AG04450 (cell line): ENCODE measurements at places on chromosomes 6 and 20. TPM values are rescaled to one million over a fixed set of nuclear protein-coding genes. Genes with fewer than 3 reads are reported as not detected.

The ZNF451 gene
- polyA plus RNA-seq, result 24.3 and 31.6 TPM in 2 replicates

The SLC22A7 gene
- not detected in 2 replicates for polyA plus RNA-seq

The PRRT1 gene
- 0.27 and 0.47 TPM in 2 replicates for polyA plus RNA-seq

The IBTK gene
- polyA plus RNA-seq, result 26.5 and 39.8 TPM in 2 replicates

The ALDH5A1 gene
- 0.11 and 0.35 TPM in 2 replicates for polyA plus RNA-seq

The CDSN gene
- not detected in 2 replicates for polyA plus RNA-seq

The SMOC2 gene
- not detected in 2 replicates for polyA plus RNA-seq

The CST5 gene
- polyA plus RNA-seq, result not detected in 2 replicates

The GLP1R gene
- polyA plus RNA-seq, result not detected in 2 replicates

The ARHGAP40 gene
- not detected in 2 replicates for polyA plus RNA-seq

The BMP6 gene
- 0.69 and 0.77 TPM in 2 replicates for polyA plus RNA-seq

The SIRPB2 gene
- polyA plus RNA-seq, result not detected in 2 replicates

The SAPCD1 gene
- 0.24 and 0.88 TPM in 2 replicates for polyA plus RNA-seq

The MEI4 gene
- not detected in 2 replicates for polyA plus RNA-seq

The ZC2HC1B gene
- not detected in 2 replicates for polyA plus RNA-seq

The ADTRP gene
- polyA plus RNA-seq, result 0.33 and 0.48 TPM in 2 replicates

The TFEB gene
- polyA plus RNA-seq, result 3.9 and 4.3 TPM in 2 replicates

The PTCRA gene
- not detected in 2 replicates for polyA plus RNA-seq

The SLA2 gene
- polyA plus RNA-seq, result not detected in 2 replicates

The APMAP gene
- 94.5 and 97.4 TPM in 2 replicates for polyA plus RNA-seq

The MOXD1 gene
- polyA plus RNA-seq, result 55.9 and 67.5 TPM in 2 replicates

The CST7 gene
- polyA plus RNA-seq, result not detected in 2 replicates

The RAD21L1 gene
- 0.04 and 0.05 TPM in 2 replicates for polyA plus RNA-seq

The GPR6 gene
- not detected in 2 replicates for polyA plus RNA-seq

The ATRN gene
- 54.3 and 59.7 TPM in 2 replicates for polyA plus RNA-seq

The APCDD1L gene
- 8.6 and 14.5 TPM in 2 replicates for polyA plus RNA-seq

The ADGRG6 gene
- polyA plus RNA-seq, result 11.7 and 16.2 TPM in 2 replicates

The UBD gene
- polyA plus RNA-seq, result not detected in 2 replicates

The VSX1 gene
- 0.06 TPM in 1 of 2 replicates, not detected in the other for polyA plus RNA-seq
